ENCODE measurements at places on chromosomes 12 and 14.

GRCh38 chr14:71803539-71804260 is 128.5 kb upstream of the RGS6 start:
- peak; percentile 61 for DNase-seq

DNA sequence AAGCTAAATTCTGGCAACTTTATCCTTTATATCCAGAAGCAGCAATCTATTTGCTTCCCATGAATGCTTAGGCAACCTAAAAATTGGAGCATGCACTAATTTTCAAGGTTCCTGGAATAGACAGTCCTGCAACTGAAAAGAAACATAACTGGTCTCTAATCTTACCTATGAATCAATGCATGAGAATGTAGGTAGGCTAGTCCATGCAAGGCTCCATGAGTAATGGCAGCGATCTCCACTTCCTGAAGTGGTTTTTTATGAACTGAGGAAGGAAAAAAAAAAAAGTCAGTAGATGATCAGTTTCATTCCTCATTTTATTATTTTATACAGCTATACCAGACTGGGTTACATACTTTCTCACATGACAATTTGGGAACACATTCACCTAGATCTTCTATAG is 102.0 kb downstream of the PEBP1 start:
- DNase-seq: no peak

- DNase-seq: no peak
Observed at GRCh38 chr12:4140581-4141301, 132.8 kb upstream of the CCND2 start.

DNA sequence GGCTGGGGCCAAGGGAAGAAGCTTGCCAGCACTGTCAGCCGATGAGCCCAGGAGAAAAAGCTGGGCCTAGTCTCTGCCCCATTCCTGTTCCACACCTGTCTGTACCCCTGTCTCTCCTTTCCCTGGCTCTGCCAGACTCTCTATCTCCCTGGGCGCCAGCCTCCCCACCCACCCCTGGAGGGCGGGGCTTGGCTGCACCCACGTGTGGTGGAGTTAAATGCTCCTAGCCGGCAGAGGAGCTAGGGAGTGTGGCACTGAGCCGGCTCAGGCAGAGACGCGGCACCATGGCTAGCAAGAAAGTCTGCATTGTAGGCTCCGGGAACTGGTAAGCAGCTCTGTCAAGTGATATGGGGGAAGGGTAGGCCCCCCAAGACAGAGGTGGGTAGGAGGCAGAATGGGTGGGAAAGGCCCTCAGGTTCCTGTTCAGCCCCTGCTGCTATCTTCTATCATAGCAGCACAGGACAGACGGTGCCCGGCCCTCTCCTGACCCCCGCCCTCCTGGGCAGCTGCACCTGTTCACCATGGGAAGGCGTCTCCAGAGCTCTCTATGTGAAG is at the start of gene GPD1:
Gene GPD1 (plus strand): TSS at position 242 of the 555 bp plus-strand sequence. CDS start 43 bp downstream, at position 285.
- DNase-seq: no peak

DNA sequence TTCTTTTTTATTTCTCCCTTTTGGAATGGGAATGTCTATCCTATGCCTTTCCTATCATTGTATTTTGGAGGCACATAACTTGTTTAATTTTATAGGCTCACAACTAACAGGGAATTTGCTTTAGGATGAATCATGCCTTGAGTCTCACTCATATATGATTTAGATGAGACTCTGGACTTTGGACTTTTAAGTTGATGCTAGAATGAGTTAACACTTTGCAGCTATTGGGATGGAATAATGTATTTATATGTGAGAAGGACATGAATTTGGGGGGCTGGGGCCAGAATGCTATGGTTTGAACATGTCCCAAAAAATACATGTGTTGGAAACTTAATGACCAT is 365.3 kb downstream of the ZFP36L1 start:
- no peak for DNase-seq

GRCh38 chr12:16062611-16063010 is 151.5 kb downstream of the DERA start:
- DNase-seq: no peak

Data from glomerular endothelial cell (primary cell).